HuH-7 (cell line): ENCODE measurements at places on chromosomes 13 and 19.

- no peak for DNase-seq
These were observed 860.8 kb upstream of the SLITRK5 start for GRCh38 chr13:86810361-86810760.

- no peak for DNase-seq
These were observed 40.6 kb downstream of the DPF1 start for GRCh38 chr19:38183251-38183897.

- DNase-seq = no peak
These were observed 13.1 kb downstream of the AP2A1 start for GRCh38 chr19:49779731-49780555.

- DNase-seq = no peak
These were observed 998.3 kb downstream of the EFNB2 start for GRCh38 chr13:105537113-105537512.

- DNase-seq = no peak
These were observed 7.7 kb upstream of the BRD4 start for GRCh38 chr19:15340086-15340485.

DNA sequence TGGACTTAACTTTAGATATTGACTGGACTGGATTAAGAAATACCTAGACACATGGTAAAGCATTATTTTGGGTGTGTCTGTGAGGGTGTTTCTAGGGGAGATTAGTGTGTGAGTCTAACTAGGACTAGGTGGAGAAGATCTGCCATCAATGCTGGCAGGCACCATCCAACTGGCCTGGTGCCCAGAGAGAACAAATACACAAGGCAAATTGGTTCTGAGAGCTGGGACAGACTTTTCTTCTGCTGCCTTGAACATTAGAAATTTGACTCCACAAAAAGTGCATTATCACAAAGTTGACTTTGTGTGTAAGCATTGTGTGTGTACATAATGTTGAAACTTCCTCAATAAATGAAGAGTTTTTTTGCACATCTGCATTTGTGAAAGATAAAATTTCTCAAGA lies 522.1 kb downstream of the SUCLA2 start:
- no peak for DNase-seq

- no peak for DNase-seq
These were observed 92.7 kb downstream of the AKAP11 start for GRCh38 chr13:42364613-42365000.

DNA sequence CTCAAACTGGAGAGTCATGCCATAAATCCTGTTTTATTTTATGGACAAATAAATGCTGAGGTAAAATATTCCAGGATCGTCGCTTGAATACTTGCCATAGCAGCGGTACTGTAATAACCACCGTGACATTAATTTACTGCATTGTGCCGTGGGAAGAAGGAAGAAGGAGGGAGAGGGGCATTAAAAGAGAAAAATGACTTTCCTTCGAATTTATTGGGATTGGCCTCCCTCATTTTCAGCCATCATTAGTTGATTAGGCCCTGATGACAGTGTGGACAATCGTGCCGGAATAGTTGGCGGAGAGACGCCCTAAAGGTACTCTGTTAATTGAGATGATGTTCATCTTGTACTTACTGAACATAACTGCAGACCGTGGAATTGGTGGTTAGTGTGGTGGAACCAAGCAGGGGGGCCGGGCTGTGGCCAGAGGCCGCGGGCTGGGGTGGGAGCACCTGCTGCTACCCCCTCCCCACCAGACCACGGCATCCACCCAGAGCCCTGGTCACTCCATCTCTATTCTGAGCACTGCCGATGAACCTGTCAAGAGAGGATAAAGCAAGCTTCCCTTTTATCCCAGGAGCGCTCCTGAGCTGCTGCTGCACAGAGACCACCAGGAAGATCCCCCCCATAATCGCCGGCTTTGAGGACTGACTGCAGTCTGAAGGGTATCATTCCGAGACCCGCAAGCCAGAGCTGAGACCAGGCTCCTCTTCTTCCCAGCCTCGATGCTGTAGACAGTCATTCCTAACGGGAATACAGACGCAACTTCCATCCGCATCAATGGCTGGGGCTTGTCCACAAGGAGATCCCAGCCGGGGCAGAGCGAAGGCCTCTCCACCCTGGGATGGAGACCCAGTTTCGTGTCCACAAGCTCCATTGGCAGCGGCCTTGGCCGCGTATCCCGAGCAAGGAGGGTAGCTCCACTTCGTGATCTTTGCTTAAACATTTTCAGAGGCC lies 168.3 kb upstream of the TSHZ3 start:
- no peak for DNase-seq

- no peak for DNase-seq
These were observed 526.2 kb downstream of the UQCRFS1 start for GRCh38 chr19:28686756-28687155.

- no peak for DNase-seq
These were observed 25.3 kb upstream of the EIF3G start for GRCh38 chr19:10145031-10145430.

DNA sequence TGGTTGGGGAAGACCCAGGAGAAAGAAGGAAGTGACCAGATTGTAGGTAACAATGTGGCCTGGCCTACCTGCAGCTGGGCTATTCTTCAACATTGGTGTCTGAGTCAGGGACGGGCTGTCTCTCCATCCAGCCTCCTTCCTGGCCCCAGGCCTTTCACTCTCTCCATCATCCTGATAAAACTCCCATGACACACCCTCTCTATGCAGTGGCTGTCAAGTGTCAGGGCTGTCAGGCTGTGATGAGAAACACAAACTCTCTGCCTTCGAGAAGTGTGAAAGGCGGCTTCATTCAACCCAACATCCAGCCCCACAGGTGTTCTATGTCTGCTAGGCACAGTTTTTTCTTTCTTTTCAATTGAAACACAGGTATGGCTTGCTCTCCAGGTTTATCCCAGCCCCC lies 153.3 kb upstream of the VSTM2B start:
- no peak for DNase-seq

GRCh38 chr19:40155749-40156265 lies 35.4 kb upstream of the MAP3K10 start:
- DNase-seq = peak; percentile 61

DNA sequence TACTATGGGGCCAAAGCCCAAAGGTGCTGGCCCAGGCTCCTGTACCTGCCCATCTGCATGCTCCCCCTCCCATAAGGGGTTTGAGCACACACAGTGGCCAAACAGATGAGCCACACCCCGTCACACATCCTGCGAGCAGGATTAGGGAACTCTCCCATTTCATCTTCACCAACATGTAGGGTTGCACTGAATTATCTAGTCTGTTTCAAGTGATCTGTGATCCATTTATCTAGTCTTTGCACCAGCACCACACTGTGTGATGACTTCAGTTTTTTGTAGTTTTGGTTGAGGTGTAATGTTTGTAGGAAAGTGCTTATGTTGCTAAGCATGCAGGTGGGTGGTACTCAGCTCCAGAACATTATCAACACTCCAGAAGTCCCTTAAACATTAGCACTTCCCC lies 249.3 kb downstream of the MYO16 start:
- no peak for DNase-seq

- DNase-seq = no peak
These were observed 34.0 kb downstream of the CEACAM1 start for GRCh38 chr19:42494321-42494720.

DNA sequence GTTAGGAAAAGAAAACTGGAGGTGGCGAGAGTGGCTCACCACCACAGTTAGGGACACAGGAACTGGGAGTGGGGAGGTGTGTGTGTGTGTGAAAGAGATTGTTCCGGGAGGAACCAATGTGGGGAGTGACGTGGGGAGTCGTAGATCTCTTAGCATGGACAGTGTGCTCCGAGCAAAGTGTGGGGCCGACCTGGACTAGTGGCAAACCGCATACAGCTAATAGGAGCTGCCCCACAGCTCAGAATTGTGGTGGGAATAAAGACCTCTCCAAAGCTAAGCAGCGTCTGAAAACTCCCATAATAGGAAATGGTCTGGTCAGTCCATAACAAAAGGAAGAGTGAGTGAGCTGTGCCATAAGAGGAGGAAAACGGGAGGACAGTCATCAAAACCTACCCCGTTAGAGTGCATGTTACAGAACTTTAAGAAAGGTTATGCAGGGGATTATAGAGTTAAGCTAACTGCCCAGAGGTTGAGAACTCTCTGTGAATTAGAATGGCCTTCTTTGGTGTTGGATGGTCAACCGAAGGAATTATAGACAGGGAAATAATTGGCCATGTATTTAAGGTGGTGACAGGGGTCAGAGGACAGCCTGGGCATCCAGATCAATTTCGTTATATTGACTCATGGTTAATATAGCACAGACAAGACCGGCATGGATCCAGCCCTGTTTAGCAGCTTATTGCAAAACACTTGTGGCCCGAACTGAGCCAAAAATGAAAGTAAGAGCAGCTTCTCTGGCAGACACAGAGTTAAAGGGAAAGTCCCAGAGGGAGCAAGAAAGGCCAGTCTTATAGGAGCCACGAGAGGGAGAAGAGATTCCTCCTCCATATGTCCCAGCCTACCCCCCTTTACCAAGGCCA lies 8.9 kb upstream of the SLC15A1 start:
- no peak for DNase-seq

GRCh38 chr13:103960001-103960400 lies 893.8 kb upstream of the SLC10A2 start:
- no peak for DNase-seq

GRCh38 chr19:18290302-18291018 lies 9.0 kb upstream of the JUND start:
- no peak for DNase-seq
